ENCODE measurements at places on chromosomes 13 and 19.

- DNase-seq = no peak
Measured at GRCh38 chr13:23918208-23918607, 20.9 kb upstream of the C1QTNF9B start.

GRCh38 chr13:35865341-35866240, 265.6 kb downstream of the DCLK1 start:
- no peak for DNase-seq

GRCh38 chr19:42184401-42184861, 33.0 kb downstream of the DEDD2 start:
- peak; percentile 53 for DNase-seq

- no peak for DNase-seq
Measured at GRCh38 chr13:55534306-55534705, 1606.4 kb upstream of the PRR20A start.

DNA sequence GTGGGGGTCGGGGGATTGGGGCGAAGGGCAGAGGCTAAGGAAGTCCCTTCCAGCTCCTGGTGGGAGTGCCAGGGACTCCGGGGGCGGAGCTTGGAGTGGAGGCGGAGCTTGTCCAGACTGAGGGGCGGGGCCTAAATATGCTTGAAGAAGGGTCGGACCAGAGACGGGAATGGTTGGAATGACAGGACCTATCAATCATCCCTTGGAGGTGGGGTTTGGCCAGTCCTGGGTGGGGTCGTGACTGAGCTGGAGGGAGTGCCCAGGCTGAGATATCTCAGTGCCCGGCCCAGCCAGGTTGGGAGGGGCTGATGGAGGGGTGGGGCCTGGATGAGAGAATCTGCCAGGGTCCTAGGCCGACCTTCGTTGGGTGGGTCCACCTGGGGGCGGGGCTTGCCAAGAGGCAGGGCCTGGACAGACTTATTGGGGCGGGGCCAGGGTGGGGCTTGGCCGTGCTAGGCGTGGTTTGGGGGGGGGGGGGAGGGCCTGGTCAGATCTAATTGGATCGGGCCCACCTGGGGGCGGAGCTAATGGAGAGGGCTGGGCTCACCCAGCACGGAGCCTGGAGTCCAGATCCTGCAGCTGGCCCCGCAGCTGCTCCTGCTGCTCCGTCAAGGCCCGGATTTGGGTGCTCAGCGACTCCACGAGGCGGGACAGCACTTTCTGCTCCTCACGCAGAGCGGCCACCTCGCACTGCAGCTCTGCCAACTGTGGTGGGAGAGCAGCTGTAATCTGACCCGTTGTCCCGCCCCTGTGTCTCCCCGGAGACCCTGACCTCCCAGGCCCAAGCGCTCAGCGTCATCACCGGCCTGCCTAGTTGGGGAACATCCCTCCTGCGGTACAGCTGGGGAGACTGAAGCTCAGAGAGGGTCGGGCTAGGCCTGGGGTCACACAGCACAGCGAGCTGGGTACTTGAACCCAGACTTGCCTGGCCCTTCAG, 2.6 kb upstream of the WIZ start:
- DNase-seq = no peak

- no peak for DNase-seq
Measured at GRCh38 chr13:100789481-100789880, 114.9 kb upstream of the TMTC4 start.

- no peak for DNase-seq
Measured at GRCh38 chr13:44730851-44731250, 154.7 kb upstream of the TSC22D1 start.

- no peak for DNase-seq
Measured at GRCh38 chr19:46787331-46788261, 798 bp downstream of the SLC1A5 start.

DNA sequence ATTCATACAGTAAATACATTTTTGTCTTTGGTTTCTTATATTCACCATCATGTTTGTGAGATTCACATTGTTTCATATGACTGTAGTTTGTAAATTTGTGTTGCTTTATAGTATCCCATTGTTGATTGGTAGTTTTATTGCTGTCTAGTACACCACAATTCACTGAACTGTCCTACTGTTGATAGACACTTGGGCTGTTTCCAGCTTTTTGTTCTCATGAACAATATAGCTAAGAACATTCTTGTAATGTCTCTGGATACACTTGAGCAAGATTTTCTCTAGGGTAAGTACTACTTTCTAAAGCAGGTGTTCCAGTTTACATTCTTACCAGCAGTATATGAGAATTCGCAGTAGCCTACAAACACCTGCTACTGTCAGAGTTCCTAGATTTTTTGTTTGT, 37.8 kb downstream of the SKA3 start:
- no peak for DNase-seq

DNA sequence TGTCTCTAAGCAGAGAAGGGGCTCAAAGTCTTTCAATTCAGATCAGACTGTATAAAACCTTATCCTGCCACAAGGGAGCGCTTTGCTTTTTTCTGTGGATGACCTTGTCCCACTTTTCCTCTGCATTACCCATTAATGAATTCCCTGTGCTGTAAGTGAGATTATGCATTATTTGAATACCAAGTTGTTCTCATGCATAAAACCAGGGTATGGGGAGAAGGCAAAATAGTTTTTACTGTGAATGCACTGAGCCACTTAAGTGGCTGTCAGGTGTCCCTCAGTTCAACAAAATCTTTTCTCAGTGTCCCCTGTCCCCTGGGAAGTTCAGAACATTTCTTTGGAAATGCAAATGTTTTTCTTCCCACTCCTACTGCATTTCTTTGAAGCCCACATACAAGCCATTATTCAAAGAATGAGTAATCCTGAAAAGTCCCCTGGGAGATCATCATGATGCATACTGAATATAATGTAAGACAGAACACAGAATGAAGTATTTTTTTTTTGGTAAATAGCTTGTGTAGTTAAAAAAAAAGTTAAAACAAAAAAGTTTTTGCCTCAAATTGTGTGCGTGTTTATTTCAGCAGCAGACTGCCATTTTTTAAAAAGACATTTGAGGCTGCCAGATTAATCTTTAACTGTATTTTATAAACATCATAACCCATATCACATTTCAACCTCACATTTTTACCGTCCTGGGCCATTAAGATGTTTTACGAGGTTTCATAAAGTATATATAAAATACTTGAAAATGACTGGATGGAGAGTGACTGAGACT, 506.7 kb upstream of the PCDH9 start:
- DNase-seq = no peak

DNA sequence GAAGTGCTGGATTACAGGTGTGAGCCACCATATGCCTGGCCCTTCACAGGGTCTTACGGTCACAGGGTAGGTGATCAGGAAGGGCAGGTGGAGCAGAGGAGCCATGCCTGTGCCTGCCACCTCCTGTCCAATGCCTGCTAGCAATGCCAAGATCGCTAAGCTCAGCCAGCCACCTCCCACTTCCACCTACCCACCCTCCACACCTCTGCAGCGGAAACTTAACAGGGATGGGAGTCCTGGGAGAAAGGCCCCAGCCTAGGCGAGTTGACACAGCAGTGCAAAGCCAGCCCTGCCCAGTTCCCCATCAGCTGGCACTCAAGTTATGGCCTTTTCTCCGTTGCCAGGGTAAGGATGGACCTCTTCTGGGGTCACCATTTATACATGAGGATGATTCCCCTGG, 15.9 kb upstream of the FCHO1 start:
- no peak for DNase-seq

GRCh38 chr13:35479706-35480105, 3.2 kb upstream of the MAB21L1 start:
- no peak for DNase-seq

GRCh38 chr19:29439688-29440550, 85.9 kb upstream of the VSTM2B start:
- DNase-seq = no peak

DNA sequence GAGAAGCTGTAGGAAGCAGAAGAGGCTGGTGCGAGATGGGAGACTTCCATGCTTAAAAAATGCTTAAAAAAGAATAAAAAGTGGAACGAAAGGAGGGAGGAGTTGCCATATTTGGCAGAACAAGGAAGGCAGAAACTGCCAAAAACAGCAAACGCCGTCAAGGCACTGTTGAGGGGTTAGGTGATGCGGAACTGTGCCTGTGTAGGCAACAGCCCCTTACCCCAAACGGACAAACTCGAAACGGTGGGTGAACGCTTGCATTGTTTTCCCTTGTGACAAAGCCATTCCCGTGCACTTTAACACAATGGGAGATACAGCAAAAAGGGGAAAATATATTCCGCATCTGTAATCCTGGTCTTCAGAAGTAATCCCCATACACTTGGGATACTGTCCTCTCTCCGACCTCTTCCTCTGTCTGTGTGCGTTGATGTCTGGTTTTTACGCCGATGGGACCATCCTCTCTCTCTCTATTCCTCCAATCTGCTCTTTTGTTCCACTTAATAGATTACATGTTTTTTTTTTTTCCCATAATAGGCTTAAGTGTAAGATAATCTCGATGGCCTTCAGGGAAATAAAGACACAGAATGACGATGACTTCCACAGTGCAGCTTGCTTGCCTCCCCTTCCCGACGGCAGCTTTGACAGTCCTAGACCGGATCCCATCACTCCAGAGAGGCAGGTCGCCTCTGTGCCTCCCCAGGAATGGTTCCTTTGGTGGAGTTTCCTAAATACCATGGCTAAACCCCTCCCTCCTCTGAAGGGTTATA, 132.7 kb upstream of the RNF113B start:
- DNase-seq = no peak

- no peak for DNase-seq
Measured at GRCh38 chr19:28414748-28415147, 798.2 kb downstream of the UQCRFS1 start.

DNA sequence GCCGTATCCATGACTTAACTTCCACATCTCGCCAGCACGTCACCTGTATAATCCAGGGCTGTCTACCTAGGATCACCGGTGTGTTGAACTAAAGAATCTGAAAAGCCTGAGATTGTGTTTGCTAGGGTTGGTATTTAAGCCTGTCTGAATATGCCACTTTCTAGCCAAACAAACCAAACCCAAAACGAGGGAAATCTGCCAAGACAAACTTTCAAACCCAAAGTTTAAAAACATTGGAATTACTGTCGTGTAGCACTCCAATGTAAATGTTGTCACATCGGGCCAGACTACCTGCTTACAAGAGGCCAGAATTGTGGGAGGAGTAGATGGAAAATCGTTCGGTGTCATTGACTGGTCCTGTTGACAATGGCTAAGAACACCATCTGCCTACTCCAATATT, 747.8 kb downstream of the EFNB2 start:
- DNase-seq = no peak

DNA sequence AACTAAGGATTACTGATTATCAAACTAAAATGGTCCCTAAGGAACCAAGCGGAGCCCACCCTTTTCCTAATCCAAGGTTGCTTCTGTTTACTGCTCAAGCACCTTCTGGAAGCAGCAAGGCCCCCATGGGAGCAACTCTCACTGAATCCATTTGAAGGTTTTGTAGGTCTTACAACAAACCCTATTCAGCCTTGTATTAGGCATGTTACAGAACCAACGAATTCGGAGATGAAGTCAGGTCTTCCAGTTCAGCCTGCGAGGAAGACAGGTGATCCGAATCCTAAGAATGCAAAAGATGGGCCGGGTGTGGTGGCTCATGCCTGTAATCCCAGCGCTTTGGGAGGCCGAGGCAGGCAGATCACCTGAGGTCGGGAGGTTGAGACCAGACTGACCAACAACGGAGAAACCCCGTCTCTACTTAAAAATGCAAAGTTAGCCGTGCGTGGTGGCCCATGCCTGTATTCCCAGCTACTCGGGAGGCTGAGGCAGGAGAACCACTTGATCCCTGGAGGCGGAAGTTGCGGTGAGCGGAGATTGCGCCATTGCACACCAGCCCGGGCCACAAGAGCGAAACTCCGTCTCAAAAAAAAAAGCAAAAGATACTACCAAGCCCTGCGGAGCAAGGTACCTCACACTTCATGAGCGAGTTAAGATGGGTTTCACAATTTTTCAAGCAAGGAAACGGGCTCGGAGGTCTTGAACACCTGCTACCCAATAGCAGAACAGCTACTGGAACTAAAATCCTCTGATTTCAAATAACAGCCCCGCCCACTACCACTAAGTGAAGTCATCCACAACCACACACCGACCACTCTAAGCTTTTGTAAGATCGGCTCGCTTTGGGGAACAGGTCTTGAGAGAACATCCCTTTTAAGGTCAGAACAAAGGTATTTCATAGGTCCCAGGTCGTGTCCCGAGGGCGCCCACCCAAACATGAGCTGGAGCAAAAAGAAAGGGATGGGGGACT, 609 bp downstream of the ZAR1L start:
- peak; percentile 81 for DNase-seq

- DNase-seq = no peak
Measured at GRCh38 chr19:30148039-30148790, 206.2 kb downstream of the URI1 start.

DNA sequence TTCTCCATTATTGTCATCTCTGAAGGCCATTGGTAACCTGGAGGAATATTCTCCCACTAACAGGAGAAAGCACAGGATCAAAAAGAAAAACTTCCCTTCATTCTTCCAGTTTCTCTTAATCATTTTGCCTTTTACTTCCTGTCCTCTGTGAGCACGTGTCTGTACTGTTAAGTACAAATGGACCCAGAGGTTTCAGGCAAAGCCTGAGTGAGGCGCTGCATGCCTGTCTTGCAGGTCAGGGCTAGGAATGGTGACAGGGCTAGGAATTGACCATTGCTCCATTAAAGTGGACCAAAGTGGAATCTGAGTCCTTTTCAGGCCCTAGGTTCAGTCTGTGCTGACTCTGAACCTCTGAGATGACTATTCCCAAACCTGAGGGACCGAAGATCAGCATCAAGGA, 326.7 kb downstream of the SHISA2 start:
- no peak for DNase-seq

- DNase-seq = no peak
Measured at GRCh38 chr13:88908961-88909441, 1237.8 kb downstream of the SLITRK5 start.

DNA sequence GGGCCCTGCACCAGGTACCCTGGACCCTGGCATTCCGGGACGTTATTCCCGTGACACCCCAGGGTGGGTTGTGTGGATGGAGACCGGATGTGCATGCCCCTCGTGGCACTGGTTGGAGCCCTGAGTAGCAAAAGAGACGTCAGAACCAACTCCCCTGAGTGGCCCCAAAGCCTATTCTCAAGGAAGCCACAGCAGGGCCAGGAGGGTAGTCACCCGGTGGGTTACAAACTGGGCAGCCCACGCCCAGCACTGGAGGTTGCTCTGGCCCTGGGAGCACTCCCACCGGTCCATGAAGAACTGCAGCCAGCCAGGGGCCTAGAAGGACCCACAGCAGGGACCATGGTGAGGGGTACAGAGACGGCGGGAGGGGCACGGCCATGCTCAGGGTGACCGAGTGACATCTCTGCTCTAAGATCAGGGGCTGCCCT, 7.5 kb downstream of the KLF16 start:
- DNase-seq = no peak

- no peak for DNase-seq
Measured at GRCh38 chr13:21759463-21759862, 88.6 kb downstream of the FGF9 start.

- no peak for DNase-seq
Measured at GRCh38 chr13:50650592-50651504, 192.6 kb downstream of the DLEU7 start.

GRCh38 chr13:102400675-102401145, 1.1 kb downstream of the FGF14 start:
- DNase-seq = no peak
